CD4-positive, alpha-beta T cell treated with Interleukin-4 for 4 hours (primary cell): ENCODE measurements at places on chromosomes 3 and 15.

- DNase-seq = no peak
Measured at GRCh38 chr3:188008582-188009213, 145.3 kb upstream of the LPP start.

GRCh38 chr3:195802795-195803194 lies 8.9 kb downstream of the MUC4 start:
- DNase-seq = no peak

DNA sequence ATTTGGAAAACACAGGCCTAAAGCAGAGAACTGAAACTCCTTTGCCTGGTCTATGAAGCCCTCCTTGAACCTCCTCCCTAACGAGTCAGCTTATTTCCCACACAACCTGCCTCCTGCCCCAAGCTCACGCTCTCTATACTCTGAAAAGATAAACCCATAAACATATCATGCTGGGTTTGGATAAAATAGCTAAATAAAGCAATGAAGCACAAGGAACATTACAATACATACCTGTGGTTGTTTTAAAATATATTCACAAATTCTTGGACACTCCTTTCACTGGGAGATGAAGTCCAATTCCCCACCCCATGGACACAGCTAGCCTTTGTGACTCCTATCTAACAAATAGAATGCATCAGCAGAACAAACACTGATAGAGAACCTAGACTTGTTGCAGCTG lies 98.2 kb downstream of the PLCH1 start:
- no peak for DNase-seq

DNA sequence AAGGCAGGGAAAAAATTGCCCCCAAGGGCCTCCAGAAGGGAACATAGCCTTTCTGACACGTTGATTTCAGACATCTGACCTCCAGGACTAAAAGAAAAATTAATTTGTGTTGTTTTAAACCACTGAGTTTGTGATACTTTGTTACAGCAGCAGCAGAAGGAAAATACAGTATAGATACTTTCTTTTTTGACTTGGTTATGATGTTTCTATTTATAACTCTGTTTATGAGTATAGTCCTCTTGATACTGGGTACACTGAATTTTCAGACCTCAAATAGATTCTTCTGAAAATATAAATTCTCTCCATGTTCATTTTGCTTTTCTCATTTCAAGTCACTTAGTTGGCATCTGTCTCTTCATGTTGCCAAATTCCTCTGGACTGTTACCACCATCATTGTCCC lies 44.4 kb upstream of the ST3GAL6 start:
- no peak for DNase-seq
